ENCODE measurements at places on chromosomes 7 and 10.

DNA sequence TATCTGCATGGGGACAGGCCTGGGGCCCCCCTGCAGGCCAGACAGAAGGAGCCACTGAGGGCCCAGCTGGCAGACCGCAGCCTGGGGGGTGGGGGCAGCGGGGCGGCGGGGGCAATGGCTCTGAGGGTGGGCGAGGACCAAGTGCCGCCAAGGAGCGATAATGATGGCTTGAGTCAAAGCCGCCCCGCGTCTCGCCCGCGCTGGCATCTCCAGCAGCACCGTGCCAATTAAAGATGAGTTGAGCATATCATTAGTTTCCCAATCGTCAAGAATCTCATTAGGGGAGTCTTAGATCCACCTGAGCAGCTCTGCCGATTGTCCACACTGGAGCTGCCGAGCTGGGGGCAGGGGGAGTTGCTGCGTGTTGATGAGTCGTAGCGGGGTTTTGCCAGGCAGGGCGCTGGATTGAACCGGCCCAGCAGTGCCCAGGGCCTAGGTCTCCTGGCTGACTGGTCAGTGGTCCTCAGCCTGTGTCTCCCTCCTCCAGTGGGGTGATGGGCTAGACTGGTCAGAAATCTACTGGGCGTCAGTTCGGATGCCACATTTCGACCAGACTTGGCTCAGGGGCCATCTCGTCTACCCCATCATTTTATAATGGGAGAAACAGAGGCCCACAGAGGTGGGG is 41.0 kb upstream of the PSMG3 start:
- no peak for DNase-seq

- DNase-seq, result peak; percentile 35
Observed at GRCh38 chr10:46266306-46266985, 20.4 kb upstream of the ANTXRL start.

GRCh38 chr10:128643658-128644057 is 517.4 kb upstream of the MKI67 start:
- DNase-seq, result no peak

GRCh38 chr10:119139464-119140067 is 25.9 kb downstream of the SFXN4 start:
- no peak for DNase-seq

- DNase-seq, result peak; percentile 24
Observed at GRCh38 chr10:71395621-71396020, 1.1 kb upstream of the CDH23 start.

DNA sequence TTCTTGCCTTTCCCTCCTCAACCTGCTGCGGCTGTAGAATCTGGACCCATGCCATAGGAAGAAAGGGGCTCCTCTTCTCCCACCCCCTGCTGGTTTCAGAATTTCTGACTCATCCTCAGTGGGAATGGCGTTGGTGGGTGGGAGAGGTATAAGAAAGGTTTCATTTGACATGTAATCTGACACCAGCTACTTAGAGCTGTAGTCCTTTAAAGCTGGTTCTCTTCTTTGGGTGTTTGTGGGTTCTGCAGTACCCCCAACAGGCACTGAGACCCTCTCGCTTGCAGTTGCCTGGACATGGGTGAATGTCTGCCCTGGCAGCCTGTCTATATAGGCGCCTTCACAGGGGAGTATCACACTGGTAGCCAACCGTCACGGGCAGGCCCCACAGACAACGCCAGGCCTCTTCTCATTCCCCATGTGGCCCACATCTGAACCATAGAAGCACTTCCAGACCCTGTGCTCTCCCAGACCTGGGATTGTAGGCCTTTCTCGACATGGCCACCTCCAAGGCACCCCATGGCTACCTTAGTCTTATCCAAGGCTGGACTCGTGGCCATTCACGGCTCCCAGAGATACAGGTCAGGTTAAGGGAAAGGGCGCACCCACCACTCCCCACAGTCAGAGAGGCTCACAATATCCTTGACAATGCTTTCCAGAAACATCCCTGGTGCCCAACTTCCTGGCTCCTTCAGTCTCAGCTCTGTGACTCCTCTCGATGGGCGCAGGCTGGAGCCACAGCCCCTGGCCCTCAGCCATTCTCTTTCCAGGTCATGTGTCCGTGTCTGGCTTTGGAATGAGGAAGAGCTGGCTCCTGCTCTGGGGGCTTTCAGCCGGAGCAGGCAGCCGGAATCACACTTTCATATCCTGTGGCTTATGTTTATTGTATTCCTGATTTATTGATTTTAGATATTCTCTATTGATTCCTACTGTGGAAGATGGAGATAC is 17.5 kb downstream of the ZNF862 start:
- peak; percentile 44 for DNase-seq

- no peak for DNase-seq
Observed at GRCh38 chr7:3427957-3428356, 126.9 kb downstream of the SDK1 start.
